SW480 (cell line): ENCODE measurements at places on chromosomes 2 and 18.

DNA sequence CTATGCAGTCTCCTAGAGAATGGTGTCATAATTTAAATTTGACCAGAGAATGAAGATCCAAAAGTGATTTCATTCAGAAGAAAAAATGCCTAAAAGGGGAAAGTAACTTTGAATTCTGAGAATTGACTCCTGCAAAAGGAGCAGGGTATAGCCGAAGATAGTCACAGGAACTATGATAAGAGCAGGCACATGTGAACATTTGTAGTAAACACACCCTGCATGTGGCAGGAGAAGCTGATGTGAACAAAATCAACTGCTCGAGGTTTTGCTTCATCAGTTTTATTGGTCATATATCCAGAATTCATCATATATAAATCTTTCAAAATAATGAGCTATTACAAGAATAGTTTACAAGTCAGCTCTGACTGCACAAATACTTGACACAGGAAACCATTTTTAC is 14.0 kb downstream of the MCFD2 start:
- DNase-seq, result no peak

DNA sequence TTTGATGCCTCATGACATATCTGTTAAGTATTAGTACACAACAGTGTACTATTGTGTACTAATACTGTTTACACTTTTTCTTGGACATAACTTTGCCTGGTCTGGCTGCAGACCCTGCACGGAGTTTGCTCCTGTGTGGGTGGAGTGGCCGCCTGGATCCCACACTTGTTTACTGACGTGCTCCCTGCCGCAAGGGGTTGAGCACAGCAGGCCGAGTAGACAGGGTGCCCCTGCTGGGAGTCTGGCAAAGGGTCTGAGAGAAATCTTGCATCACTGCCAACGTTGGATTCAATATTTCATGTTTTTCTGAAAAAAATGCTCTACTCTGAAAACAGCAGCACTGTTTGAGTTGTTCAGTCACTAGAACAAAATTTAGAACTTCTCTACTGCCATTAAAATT is 59.0 kb downstream of the PDK1 start:
- DNase-seq, result no peak

DNA sequence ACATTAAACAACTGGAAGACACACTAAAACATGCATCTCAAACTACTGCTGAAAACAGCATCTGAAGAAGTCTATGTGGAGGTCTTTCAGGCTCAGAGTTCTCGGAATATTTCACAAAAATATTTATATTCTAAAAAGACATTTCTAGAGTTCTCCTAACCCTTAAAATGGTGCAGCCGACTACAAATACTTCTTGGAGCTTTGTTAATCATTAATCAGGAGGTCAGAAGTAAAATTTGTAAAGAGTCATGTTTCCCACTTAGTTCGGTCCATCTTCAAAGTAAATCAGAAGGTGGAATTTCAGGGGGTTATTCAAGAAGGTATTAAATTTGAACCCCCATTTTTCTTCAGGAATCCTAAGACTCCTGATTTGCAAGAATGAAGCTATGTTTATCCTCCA is 72.7 kb downstream of the FAM228A start:
- no peak for DNase-seq

DNA sequence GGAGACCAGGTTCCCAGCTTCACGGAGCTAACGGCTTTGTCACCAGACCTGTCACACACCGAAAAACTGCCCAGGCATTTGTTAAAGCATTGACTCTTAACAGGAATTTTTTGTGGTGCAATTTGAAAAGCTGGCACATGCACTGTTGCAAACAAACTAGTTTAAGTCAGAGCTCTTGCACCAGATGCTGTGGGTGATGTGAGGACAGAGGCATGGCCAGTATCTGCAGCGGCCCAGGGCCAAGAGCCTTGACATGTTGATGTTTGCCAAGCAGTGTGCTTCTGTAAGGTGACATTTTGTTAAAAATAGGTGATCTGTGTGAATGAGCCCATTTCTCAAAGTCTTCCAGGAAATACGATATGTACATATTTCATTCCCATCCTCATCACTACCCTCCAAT is 142.5 kb downstream of the MTCL1 start:
- DNase-seq, result no peak

DNA sequence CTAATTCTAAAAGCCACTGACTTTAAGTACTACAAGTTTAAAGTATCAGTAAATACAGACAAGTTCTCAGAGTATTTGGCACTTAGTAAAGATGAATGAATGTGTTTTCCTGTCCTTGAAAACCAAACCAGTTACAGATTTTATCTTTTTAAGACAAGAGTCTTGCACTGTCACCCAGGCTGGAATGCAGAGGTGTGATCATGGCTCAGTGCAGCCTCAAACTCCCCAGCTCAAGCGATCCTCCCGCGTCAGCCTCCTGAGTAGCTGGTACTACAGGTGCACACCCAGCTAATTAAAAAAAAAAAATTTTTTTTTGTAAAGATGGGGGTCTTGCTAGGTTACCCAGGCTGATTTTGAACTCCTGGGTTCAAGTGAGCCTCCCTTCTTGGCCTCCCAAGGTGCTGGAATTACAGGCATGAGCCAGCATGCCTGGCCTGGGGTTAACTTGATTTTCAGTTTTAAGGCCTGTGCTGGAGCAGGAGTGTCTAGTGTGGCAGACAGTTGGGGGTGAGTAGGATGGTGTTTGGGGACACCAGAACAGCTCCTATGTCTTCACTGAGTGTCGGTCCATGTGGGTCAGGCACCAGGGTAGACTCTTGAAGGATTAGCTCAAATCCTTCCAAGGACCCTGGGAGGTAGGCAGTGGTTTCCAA is 9.7 kb downstream of the RPS7 start:
- no peak for DNase-seq

GRCh38 chr2:62306751-62307468 is 111.0 kb downstream of the B3GNT2 start:
- peak; percentile 51 for DNase-seq

GRCh38 chr2:19358242-19359020 is at the start of gene OSR1:
TSS of gene OSR1 (minus strand) at chr2:19358623. CDS start at chr2:19353805, 4,818 bp downstream.
- DNase-seq, result peak; percentile 50

- DNase-seq, result no peak
These were observed 18.6 kb downstream of the ADCYAP1 start for GRCh38 chr18:923144-923866.

DNA sequence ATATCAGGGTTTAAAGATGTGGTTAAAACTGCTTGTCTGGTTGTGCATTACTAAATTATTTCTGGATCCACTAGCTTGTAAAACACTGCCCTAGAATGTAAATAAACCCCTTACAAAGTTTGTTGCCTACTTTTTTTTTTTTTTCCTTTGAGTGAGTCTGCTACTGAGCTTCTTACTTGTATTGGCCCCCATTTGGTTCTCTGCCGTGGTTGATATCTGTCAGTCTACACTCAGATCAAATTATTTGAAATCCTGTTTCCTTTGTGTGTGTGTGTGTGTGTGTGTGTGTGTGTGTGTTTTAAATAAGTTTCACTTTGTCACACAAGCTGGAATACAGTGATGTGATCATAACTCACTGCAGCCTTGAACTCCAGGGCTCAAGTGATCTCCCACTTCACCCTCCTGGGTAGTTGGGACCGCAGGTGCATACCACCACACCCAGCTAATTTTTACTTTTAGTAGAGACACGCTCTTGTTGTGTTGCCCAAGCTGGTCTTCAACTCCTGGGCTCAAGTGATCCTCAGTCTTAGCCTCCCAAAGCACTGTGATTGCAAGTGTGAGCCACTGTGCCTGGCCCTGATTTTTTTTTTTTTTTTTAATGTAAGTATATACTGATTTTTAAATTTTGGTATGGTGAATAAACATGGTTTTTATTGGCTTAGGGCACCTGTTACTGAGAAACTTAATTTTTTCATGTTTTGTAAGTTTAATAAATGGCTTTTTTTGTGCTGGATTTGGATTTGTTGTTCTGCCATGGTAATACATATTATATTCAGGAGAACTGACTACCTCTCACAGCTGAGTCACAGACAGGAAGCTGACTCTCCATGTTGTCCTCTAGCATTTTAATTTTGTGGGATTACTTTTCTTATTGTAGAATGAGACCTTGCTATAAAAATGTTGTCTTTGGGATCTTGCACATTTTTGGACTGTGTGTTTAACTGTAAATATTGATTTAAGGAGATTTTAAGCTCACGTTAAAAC is 48.5 kb downstream of the MAP4K4 start:
- no peak for DNase-seq

GRCh38 chr2:159900343-159900742 is 102.3 kb upstream of the CD302 start:
- DNase-seq, result no peak

DNA sequence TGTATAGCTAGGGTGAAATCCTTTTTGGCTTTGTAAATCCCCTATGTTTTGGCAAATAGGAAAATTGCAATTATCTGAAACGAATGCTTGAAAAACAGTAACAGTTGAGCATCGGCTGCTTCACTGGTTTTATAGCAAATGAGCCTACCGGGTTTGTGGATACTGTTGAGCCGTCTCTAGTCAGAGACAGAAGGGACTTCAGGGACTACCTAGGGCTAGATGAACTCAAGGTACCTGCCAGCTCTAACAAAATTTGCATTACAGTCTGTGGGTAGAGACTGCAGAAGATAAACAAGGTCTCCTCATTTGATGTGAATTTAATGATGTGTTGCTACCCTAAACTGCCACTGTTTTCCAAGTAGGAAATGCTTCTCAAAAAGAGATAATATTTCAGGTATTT is 101.1 kb downstream of the EML6 start:
- no peak for DNase-seq

GRCh38 chr2:137173463-137173862 is 408.1 kb downstream of the THSD7B start:
- DNase-seq, result peak; percentile 9

DNA sequence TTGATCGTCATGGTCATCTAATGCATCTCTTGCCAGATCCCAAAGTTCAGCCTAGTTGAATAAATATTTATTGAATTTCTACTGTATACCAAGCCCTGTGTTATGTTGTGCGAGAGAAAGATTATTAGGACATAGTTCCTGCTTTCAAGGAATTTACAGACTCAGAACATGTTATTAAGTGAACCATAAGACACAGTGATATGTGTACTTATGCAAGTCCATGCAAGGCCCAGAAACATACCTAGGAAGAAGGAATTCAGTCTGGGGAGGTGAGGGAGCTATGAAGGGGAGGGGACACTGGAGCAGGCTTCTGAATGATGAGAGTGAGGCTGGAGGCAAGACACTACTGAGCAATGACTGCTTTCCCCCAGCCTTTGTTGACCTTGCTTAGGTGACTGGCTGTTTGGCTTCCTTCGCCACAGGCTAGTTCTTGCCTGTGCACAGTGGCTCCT is 81.4 kb downstream of the ACAA2 start:
- DNase-seq, result no peak

- no peak for DNase-seq
These were observed 118.3 kb upstream of the KLHL14 start for GRCh38 chr18:32891130-32891529.

DNA sequence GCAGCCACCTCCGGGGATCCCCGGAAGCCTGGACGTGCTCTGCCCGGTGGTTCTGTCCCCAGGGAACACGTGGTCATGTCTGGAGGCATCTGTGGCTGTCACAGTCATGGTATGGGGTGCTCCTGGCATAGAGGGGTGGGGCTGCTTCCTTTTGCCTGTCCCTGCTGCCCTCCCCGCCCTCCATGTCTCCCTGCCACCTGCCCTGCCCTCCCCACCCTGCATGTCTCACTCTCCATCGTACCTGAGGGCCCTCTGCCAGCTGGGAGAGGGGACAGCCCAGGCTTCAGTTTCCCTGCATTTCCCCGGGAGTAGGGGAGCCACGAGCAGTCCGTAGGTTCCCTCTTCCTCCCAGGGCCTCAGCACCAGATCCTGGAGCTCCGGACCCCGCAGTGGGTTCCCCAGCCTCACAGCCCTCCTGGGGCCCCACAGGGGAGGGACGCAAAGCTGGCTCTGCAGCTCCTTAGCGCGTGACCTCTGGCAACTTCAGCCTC is 90.0 kb upstream of the CTDP1 start:
- DNase-seq, result no peak

DNA sequence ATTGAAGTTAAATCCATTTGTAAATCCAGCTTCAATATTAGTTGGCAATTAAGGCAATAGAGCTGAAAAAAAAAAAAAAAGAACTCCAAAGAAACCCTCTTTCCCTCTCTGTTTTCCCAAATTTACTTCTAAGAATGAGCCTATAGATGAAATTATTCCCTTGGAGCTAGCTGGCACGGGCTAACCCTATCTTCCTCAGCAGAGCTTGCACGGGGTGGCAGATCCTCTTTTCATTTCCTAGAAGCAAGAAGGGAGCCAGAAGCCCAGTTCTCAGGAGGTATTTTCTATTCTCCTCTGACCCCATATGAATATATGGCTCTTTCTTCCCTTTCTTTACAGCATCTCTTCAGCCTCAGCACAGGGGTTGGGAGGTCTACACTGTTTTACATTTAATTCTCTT is 426.0 kb downstream of the TGIF1 start:
- no peak for DNase-seq

DNA sequence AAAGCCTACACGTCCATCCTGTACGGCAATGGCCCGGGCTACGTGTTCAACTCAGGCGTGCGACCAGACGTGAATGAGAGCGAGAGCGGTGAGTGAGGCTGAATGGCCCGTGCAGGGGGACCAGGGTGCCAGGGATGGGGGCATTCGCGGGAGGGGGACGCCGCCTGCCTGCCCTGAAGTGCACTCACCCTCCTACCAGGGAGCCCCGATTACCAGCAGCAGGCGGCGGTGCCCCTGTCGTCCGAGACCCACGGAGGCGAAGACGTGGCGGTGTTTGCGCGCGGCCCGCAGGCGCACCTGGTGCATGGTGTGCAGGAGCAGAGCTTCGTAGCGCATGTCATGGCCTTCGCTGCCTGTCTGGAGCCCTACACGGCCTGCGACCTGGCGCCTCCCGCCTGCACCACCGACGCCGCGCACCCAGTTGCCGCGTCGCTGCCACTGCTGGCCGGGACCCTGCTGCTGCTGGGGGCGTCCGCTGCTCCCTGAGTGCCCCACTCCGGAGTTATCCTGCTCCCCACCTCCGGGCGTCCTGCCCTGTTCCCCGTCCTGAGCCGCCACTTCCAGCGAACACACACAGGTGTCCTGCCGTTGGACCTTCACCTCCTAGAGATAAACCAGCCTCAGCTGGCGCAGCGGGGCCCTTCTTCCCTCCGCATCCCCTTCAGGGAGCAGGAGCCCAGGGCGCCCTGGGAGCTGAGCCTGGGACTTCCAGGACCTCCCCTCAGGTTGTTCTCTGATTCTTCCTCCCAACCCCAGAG is 2.9 kb downstream of the ALPI start:
- DNase-seq, result no peak

GRCh38 chr2:206920951-206921350 is 18.4 kb upstream of the CPO start:
- no peak for DNase-seq

- DNase-seq, result peak; percentile 17
These were observed 35.0 kb upstream of the DSC1 start for GRCh38 chr18:31197676-31198075.

DNA sequence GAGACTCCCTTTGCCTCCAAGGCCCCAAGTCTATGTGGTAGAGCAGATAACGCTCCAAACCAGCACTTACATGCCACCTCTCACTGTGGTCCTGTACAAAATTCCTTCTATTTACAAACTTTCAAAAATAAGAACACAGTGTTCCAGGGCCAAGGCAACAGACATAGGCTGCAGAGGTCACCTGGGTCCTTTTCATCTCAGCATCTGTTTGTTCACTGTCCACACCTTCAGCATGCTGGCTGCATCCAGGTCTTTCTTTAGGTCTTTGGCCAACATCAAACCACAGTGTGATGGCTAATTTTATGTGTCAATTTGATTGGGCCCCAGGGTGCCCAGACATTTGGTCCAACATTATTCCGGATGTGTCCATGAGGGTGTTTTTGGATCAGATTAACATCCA is 20.0 kb upstream of the INO80C start:
- no peak for DNase-seq

- no peak for DNase-seq
These were observed 3.5 kb downstream of the CRIM1 start for GRCh38 chr2:36359067-36359466.
